ENCODE measurements at places on chromosomes 4 and X. TPM values are rescaled to one million over a fixed set of nuclear protein-coding genes. Genes with fewer than 3 reads are reported as not detected.

HTR2C gene
- total RNA-seq: 0.07 TPM

GRCh38 chr4:41192136-41192535 lies 22.2 kb downstream of the APBB2 start:
- DNase-seq: no peak

- no peak for DNase-seq
Measured at GRCh38 chr4:11480683-11481082, 52.0 kb upstream of the HS3ST1 start.

DNA sequence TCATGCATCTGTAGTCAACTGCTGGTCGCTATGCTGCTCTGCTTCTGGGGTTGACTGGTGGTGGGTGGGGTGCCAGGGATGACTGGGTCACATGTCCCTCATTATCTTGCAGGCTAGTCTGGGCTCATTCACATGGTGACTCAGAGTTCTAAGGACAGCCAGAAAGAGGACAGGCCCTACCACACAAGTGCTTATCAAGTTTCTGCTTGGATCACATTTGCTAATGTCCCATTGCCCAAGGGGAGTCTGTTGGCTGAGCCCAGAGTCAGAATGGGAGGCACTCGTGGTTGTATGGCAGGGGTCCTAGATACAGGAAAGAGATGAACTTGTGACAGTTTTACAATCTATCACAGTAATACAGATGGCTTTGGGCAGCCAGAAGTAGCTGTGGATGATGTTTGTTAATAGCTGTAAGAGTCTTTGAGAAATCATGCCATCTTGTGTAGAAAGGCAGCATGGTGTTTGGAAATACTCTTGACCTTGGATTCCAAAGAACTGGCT lies 221.3 kb downstream of the GPAT3 start:
- no peak for DNase-seq

DNA sequence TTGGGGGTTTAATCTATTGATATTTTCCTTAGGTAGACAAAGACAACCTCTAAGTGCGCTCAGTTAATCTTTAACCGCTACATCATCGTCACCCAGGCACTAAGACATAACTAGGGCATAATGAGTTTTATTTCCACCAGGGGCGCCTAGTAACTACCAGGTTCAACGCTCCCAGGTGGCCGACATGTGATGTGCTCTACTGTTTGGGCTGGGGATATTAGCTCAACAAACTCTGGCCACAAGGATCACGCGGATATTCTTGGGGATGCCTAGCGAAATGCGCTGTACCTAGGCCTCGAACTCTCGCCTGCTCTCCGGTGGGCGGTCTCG lies 915 bp upstream of the RAB33B start:
- no peak for DNase-seq

DNA sequence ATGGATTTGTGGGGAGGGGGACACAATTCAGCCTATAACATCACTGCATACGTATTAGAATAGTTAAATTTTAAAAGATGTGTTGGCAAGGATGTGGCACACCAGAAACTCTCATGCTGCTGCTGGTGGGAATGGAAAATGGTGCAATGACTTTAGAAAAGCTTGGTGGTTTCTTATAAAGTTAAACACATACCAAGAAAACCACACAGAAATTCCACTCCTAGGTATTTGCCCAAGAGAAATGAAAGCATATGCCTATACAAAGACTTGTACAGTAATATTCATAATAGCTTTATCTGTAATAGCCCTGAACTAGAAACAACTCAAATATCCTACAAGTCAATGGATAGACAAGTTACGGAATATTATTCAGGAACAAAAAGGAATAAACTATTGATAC lies 71.3 kb upstream of the PDHA1 start:
- DNase-seq: no peak

ARHGAP36 gene
- 0.42 TPM for total RNA-seq

PDZD4 gene
- 4.8 TPM for total RNA-seq

ARHGAP24 gene
- total RNA-seq: 17.8 TPM

DNA sequence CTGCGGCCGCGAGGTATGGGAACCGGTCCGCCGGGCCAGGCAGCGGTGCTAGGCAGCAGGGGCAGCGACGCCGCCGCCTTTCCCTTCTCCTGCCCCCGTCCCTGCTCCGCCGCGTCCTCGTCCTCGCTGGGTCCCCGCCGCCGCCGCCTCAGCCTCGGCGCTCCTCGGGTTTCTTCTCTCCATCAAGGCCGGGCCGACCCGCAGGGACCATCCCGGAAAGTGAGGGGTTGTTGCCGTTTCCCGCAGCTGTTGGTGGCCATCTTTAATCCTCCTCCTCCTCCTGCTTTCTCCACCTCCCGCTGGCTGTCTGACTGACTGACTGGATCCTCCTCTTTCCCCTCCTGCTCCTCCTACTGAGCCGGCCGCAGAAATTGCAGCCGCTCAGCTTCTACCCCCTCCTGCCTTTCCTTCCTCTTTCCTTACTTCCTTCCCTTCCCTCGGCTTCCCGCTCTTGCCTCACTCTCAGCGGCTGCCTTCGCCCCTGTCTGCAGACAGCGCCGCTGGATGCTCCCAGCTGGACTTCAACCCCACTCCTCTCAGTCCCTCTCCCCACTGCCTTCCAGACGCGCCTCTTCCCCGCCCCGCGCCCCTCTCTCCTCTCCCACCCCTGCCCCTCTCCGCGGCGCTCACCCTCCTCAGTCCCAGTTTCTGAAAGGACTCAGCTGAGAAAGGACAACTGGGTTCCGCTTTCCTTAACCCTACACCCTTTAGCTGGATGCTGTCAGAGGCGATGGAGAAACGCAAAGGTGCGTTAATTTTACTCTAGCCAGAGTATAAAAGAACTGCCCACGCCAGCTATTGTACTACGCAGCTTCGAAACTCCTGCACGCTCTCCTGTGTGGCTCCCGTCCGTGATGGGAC lies at the start of gene WDFY3:
Gene WDFY3, minus strand, starts transcription at position 309 of the 861 bp plus-strand sequence. CDS start 106,099 bp downstream, outside the sequence.
- DNase-seq: peak; percentile 43

PSMD10 gene
- 84.7 TPM for total RNA-seq
